Activated CD4-positive, alpha-beta T cell treated with anti-CD3 and anti-CD28 coated beads, Interleukin-2, amount 10 ng/mL, durations not matched to agents 7 days and 5 days (primary cell): ENCODE measurements at places on chromosomes 5 and 9.

GRCh38 chr5:127925916-127926315, 157.7 kb upstream of the SLC12A2 start:
- H3K4me3 ChIP-seq: no peak overlapping the region
- H3K4me1 ChIP-seq: no peaks in the 10 kb centered on the region
- no peak overlapping the region for H3K27ac ChIP-seq
- DNase-seq: no peak

DNA sequence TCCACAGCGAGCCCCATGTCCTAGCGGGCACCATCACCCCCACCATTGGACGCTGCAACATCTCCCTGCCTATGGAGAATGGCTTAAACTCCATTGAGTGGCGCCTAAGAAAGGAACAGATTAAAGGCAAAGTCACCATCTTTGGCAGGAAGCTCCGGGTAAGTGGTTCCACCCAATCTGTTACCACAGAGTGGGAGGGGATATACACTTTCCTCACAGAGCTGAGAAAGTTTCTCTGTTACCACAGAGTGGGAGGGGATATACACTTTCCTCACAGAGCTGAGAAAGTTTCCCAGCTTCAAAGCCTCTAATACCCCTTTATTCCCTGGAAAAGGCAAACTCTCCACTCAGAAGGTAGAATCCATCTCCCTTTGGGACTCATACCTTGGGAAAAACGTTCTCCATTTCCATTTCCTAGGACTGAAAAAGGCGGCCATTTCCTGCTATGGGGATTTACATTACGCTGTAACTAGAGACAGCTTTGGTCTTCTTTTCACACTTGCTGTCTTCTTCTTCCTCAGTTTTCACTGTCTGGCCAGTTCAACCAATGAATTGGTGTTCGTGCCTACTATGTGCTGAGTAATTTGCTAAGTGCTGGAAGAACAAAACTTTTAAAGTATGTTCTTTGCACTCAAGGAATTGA, 63.4 kb upstream of the WWC1 start:
- H3K4me1 ChIP-seq: peaks cover 17% of the 10 kb centered on the region
- H3K36me3 ChIP-seq: no peaks in the 10 kb centered on the region
- H3K27ac ChIP-seq: peak overlapping the region; percentile 73
- DNase-seq: peak; percentile 64

DNA sequence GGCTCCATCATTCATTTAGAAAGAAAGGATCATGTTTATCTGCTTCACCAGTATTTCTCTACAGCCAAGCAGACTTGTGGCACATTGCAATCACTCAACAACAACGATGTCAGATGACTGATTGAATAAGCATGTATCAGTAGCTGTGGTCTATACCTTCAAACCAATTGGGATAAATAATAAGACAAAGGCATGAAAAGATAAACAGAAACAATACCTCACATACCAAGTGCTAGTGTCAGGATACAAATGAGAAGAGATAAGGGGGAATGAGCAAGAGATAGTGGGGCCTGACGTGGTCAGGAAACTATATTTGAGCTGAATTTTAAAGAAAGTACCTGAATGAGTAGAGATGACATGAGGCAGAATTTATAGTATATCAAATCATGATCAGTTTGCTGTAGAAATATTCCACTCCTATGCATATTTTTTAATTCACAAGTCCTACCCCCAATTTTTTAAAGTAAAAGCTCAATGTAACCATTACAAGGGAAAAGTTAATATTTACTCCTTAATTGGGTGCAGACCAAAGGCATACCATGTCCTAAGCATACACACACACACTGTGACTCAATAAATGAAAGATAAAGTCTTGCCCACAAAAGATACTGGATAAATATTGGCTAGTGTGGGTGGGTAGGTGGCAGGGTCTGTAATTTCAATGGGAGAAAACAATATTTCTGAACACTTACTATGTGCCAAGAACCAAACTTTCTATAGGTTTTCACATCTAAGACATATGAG, 284.5 kb downstream of the SPOCK1 start:
- H3K4me1 ChIP-seq: no peaks in the 10 kb centered on the region
- no peak for DNase-seq
- no peak overlapping the region for H3K4me3 ChIP-seq
- peaks cover 7% of the 10 kb centered on the region for H3K27me3 ChIP-seq

- peaks cover 25% of the 10 kb centered on the region for H3K27me3 ChIP-seq
- H3K27ac ChIP-seq: no peak overlapping the region
- H3K4me1 ChIP-seq: no peaks in the 10 kb centered on the region
Observed at GRCh38 chr5:35056686-35057085, 8.9 kb upstream of the AGXT2 start.

DNA sequence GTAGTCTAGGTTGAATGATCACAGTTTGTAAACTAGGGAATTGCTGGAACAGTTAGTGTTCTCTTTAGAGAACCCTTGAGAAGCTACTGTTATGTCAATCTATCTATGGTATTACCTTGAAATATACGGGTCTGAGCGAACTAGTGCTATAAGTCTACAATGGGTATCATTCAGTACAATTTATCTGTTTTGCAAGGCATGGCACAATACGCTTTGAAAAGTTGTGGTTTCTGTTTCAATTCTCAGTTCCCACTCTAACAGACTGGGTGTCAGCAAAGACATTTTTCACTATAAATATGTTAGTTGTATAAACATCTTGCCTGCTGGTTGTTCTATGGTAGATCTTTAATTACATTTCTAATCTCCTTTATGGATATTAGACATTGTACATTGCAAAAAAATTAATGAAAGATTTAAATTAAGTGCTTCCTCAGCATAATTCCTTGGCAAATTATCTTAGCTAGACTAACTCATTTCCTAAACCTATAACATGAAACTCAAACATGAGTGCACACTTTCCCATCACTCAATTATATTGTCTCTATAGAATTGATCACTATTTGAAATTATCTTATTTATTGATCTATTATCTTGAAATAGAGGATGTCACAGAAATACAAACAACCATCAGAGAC, 24.9 kb upstream of the SLCO6A1 start:
- no peak for DNase-seq
- H3K27ac ChIP-seq: no peak overlapping the region
- H3K4me3 ChIP-seq: no peak overlapping the region
- peaks cover 13% of the 10 kb centered on the region for H3K27me3 ChIP-seq

GRCh38 chr5:174376056-174376455, 330.6 kb downstream of the NSG2 start:
- DNase-seq: no peak
- H3K27ac ChIP-seq: no peak overlapping the region
- no peaks in the 10 kb centered on the region for H3K36me3 ChIP-seq
- no peak overlapping the region for H3K4me3 ChIP-seq

- H3K4me1 ChIP-seq: no peaks in the 10 kb centered on the region
- no peak overlapping the region for H3K27ac ChIP-seq
- H3K36me3 ChIP-seq: no peaks in the 10 kb centered on the region
Observed at GRCh38 chr5:33794550-33795181, 97.1 kb downstream of the ADAMTS12 start.

DNA sequence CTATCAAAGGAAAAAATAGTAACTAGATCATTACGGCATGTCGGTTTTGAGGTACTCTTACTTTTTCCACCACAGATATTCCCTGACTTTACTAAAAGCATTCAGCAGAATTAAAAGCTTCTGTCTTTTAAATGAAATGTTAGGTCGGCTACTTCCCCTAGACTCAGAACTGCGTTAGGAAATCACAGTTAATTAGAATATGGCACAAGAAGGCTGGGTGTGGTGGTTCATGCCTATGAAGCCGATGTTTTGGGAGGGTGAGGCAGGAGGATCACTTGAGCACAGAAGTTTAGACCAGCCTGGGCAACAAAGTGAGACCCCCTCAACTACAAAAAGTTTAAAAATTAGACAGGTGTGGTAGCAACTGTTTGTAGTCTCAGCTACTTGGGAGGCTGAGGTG, 24.4 kb downstream of the CEMIP2 start:
- H3K4me3 ChIP-seq: no peak overlapping the region
- H3K27me3 ChIP-seq: no peaks in the 10 kb centered on the region
- peaks cover 6% of the 10 kb centered on the region for H3K4me1 ChIP-seq
- DNase-seq: no peak
- peaks cover 66% of the 10 kb centered on the region for H3K36me3 ChIP-seq

DNA sequence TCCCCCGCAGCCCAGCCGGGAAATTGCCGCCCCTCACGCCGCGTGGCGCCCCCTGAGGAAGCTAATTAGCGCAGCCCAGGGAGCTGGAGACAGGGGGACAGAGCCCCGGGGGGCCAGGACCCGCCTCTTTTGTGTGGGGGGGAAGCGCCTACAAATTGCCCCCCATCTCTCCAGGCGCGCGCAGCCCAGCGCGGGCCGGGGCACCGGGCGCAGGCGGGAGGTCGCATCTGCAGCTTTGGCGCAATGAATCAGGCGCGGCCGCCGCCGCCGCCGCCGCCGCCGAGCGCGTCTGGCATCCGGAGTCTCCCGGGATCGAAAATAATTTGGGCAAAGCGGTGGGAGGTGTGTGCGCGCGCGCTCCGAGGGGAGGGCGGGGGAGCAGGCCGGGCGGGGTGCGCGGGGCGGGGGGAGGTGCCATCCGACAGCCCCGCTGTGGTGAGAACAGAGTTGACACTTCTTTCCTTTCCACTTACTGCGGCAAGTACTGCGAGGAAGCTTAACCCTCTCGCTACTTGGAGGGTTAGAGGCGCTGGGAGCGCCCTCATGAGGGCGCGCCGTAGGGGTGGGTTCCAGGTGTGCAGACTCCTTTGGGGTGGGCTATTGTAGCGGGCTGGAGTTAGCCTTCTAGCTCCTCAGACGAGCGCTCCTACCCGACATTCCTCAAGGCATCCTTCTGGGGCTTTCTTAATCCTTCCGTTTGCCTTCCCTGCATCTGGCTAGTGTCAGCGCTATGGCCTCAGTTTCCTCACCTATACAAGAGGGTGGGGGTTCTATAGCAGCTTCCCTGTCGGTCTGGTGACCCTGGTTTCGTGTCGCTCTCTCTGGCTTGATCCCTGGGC, 63.1 kb downstream of the CXXC5 start:
- peaks cover 33% of the 10 kb centered on the region for H3K27me3 ChIP-seq
- peaks cover 14% of the 10 kb centered on the region for H3K4me1 ChIP-seq
- H3K4me3 ChIP-seq: peak overlapping the region; percentile 59
- H3K36me3 ChIP-seq: no peaks in the 10 kb centered on the region
- peak; percentile 54 for DNase-seq

DNA sequence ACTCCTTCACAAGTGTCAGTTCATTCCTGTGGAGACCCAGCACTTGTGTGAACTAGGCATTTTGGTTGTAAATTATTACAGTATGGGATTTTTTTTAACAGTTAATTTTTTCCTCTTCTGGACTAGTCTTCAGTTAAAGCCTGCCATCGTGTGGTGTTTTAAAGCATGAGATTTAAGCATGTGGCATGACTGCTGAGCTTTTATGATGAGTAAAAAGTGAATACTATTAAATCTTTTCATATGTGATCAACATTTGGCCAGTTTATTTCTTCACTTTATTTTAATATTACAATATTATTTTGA, 25.0 kb downstream of the LMNB1 start:
- H3K36me3 ChIP-seq: peaks cover 38% of the 10 kb centered on the region
- H3K27me3 ChIP-seq: no peaks in the 10 kb centered on the region
- peak overlapping the region; percentile 46 for H3K27ac ChIP-seq
- H3K4me1 ChIP-seq: peaks cover 49% of the 10 kb centered on the region
- H3K4me3 ChIP-seq: no peak overlapping the region

- DNase-seq: no peak
- no peaks in the 10 kb centered on the region for H3K27me3 ChIP-seq
- no peaks in the 10 kb centered on the region for H3K36me3 ChIP-seq
- H3K4me3 ChIP-seq: no peak overlapping the region
- no peaks in the 10 kb centered on the region for H3K4me1 ChIP-seq
Observed at GRCh38 chr5:147336876-147337275, 102.0 kb downstream of the STK32A start.

DNA sequence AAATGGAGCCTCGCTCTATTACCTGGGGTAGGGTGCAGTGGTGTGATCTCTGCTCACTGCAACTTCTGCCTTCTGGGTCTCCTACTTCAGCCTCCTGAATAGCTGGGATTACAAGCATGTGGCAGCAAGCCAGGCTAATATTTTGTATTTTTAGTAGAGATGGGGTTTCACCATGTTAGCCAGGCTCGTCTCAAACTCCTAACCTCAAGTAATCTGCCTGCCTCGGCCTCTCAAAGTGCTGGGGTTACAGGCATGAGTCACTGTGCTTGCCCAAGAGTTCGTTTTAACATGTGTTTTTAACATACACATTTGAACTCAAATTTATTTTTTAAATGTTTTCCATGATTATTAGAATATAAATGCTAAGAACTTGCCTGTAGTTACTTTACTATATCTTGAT, 34.2 kb downstream of the MARCHF6 start:
- no peaks in the 10 kb centered on the region for H3K4me1 ChIP-seq
- H3K27ac ChIP-seq: no peak overlapping the region
- no peaks in the 10 kb centered on the region for H3K27me3 ChIP-seq
- H3K36me3 ChIP-seq: peaks cover 43% of the 10 kb centered on the region
- H3K4me3 ChIP-seq: no peak overlapping the region

DNA sequence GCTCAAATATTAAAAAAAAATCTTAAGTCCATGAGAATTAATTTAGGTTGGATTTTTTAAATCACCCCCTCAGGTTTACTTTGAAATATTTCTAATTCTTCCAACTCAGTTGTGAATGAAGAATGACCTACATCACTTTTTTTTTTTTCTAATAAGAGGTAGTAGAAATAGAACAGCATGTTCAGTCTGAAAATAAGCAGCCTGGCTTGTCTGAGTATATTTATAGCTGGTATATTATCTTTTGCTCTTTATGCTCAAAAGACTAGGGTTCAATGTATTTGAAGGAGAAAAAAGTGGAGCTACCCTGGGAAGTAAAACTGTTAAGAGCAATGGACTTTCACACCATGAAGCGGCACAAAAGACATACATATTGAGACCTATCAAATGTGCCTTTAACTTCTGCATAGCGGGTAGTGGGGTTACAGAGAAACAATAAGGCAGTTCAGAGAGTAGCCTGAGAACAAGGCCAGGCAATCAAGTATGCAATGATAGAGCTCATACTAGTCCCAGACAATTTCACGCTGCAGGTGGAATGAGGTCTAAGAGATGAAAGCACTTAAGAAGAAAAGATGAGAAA, 175.4 kb upstream of the CDH12 start:
- no peaks in the 10 kb centered on the region for H3K27me3 ChIP-seq
- H3K36me3 ChIP-seq: no peaks in the 10 kb centered on the region
- no peak for DNase-seq
- no peak overlapping the region for H3K4me3 ChIP-seq

DNA sequence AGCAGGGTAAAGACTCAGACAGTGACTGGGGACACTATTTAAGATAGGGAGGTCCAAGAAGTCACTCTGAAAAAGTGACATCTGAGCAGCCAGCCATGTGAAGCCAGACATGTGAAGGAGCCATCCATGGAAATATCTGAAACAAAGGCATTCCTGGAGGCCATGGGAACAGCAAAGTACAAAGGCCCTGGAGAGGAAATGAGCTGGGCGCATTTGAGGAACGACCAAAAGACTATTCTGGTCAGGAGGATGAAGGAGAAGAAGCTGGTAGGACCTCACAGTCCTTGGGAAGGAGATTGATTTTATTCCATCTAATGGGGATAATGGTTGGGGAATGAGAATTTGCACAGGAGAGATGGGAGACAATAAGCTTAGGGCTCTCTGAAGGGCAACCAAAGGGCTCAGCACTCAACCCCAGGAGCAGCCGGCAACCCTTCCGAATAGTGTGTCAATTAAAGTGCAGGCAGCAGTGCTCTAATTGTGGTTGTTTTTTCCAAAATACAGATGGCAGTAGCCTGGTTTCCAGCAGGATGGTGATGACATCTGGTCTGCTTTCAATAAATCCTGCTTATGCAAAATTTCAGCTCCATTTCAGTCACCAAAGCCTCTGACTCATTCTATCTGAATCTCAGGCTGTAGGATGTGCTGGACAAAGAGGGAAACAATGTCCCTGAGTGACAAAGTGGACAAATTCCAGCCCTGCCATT, 26.7 kb downstream of the FOXI1 start:
- H3K4me1 ChIP-seq: no peaks in the 10 kb centered on the region
- no peak overlapping the region for H3K4me3 ChIP-seq
- H3K36me3 ChIP-seq: no peaks in the 10 kb centered on the region
- peaks cover 45% of the 10 kb centered on the region for H3K27me3 ChIP-seq
- no peak for DNase-seq
